Thoracic aorta (tissue), 2 donors: ENCODE measurements at places on chromosomes 5 and 9.

GRCh38 chr5:54090495-54091120 is 219.8 kb downstream of the ARL15 start:
- no peak for DNase-seq

- no peak for DNase-seq
Measured at GRCh38 chr5:117519957-117520500, 945.4 kb upstream of the SEMA6A start.

GRCh38 chr9:7387840-7388239 is 411.7 kb downstream of the DMAC1 start:
- no peak for DNase-seq

- DNase-seq, result no peak
Measured at GRCh38 chr5:130164966-130165365, 260.7 kb downstream of the CHSY3 start.

DNA sequence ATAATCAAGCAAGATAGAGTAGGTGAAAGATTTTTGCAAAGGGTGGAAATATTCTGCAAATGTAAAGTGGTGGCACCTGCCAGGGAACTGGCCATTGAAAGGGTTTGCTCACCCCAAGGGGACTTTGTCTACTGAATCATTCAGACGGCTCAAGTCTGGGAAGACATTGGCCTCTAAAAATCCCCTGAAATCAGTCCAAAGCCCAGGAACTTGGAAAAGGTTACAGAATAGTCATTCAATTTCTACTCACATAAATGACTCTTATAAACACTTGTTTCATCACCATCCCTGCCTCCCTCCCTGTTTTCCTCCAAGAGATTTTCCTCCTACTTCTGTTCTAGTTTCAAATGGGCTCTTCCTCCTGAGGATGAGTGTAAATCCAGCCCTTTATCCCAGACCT is 28.5 kb downstream of the ZNF366 start:
- DNase-seq, result no peak

DNA sequence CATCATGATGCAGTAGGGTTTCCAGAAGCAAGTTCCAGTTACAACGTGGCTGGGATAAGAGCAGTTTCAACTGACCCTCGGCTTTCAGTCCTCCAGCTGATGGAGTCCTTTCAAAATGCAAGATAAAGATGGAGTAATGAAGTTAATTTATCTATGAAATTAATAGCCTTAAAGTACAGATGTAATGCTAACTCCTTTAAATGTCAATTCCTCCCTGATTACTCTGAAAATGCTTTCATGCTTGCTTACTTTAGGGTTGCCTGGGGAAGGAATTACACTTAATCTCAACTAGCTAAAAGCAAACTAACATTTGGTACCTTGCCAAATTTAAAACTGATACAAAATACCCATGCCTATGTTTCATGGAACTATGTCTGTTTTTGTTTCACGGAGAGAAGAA is 178.4 kb downstream of the KIAA0825 start:
- DNase-seq, result no peak

DNA sequence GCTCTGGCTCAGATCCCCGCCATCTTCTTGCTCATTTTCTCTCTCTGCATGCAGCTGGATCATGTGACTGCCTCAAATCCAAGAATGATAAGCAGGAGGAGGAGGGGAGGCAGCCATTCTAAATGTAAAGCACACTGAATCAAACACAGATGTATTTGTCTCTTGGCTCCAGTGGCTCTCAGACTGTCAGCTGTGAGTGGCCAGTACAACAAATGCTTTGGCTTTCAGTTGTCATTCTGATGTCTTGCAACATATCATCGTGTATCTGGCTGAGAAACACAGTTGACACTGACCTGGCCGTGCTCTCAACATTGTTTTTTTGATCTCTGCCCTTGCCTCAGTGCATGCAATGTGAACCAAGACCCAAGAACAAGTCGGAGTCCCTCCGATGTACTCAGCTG is 233.1 kb downstream of the ADAMTSL1 start:
- no peak for DNase-seq

DNA sequence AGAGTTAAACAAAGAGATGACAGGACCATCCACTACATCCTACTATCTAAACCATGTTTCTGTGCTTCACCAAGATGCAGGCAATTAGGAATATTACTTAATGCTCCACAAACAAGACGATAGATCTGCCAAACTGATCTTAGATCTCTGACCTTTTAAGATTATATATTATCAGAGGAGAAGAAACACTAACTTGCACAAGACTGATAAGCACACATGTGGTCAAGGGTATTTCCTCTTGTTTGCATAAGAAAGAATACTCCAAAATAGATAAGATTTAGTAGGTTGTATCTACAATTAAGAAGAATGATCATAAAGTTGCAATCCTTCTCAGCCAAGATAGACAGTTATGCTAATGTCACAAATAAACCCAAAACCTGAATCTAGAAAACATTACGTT is 601.0 kb upstream of the ACO1 start:
- DNase-seq, result no peak
